ENCODE measurements at places on chromosomes 2 and 18. TPM values are rescaled to one million over a fixed set of nuclear protein-coding genes. Genes with fewer than 3 reads are reported as not detected.
A peak's percentile ranks its signal among the peaks of the same experiment; 100 is the strongest.

DNA sequence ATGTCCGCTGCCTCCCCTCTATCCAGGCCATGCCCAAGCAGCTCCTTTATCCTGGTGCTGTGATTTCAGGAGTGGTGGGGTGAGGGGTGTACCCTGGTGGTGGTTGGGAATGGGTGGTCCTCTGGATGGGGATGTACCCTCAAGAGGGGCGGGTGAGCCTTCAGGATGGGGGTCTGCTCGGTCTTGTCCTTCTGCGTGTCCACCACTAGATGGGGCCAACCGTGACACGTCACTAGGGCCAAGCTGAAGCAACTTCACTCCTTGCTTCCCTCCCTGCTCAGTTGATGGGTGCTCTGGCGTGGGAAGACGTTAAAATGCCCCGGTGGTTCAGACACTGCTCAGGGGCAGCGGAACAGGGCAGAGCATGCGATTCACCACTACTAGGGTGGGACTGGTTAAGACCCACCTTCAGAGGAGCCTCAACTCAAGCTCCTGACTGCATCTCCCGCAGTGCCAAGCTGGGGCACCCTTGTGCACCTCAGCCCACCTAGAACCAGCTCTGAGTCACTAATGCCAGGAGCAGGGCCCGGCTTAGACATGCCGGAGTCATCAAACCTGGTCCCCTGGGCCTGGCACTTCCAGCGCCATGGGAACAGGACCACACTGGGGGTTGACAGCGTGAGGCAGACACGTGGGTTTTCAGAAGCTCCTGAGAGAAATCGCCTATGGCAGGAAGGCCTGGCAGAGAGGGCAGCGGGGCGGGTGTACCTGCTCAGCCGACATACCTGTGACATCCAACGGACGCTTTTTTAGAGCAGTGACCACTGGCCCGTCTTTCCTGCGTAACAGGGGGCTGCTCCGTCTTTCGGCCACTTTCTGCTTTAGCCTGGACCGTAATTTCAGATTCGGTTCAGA lies 256.7 kb downstream of the HDAC4 start:
- H3K4me1 ChIP-seq = no peaks in the 10 kb centered on the region
- DNase-seq = peak; percentile 15
- H3K36me3 ChIP-seq = peaks cover 85% of the 10 kb centered on the region

- H3K36me3 ChIP-seq = no peaks in the 10 kb centered on the region
- DNase-seq = no peak
- no peak overlapping the region for H3K4me3 ChIP-seq
- H3K4me1 ChIP-seq = no peaks in the 10 kb centered on the region
These were observed 401.5 kb downstream of the CNTNAP5 start for GRCh38 chr2:124426625-124427024.

GRCh38 chr2:65025453-65026123 lies 30.6 kb upstream of the CEP68 start:
- peaks cover 3% of the 10 kb centered on the region for H3K4me1 ChIP-seq
- no peak overlapping the region for H3K4me3 ChIP-seq

GRCh38 chr2:230657906-230658305 lies 54.7 kb upstream of the CAB39 start:
- peaks cover 83% of the 10 kb centered on the region for H3K4me1 ChIP-seq
- no peaks in the 10 kb centered on the region for H3K27me3 ChIP-seq
- DNase-seq = no peak
- H3K4me3 ChIP-seq = no peak overlapping the region
- H3K36me3 ChIP-seq = no peaks in the 10 kb centered on the region

GRCh38 chr2:209501579-209501978 lies 77.7 kb downstream of the MAP2 start:
- H3K4me1 ChIP-seq = no peaks in the 10 kb centered on the region
- no peak overlapping the region for H3K4me3 ChIP-seq
- H3K36me3 ChIP-seq = no peaks in the 10 kb centered on the region
- no peak for DNase-seq
- no peak overlapping the region for H3K27ac ChIP-seq

GRCh38 chr2:27703638-27704341 lies 40.1 kb downstream of the SLC4A1AP start:
- peaks cover 5% of the 10 kb centered on the region for H3K4me1 ChIP-seq
- peak; percentile 83 for DNase-seq
- H3K27ac ChIP-seq = no peak overlapping the region

GRCh38 chr2:148720501-148721001 lies 76.0 kb downstream of the EPC2 start:
- peaks cover 18% of the 10 kb centered on the region for H3K4me1 ChIP-seq
- H3K4me3 ChIP-seq = no peak overlapping the region
- no peak for DNase-seq
- no peaks in the 10 kb centered on the region for H3K36me3 ChIP-seq
- H3K27ac ChIP-seq = no peak overlapping the region
- H3K27me3 ChIP-seq = no peaks in the 10 kb centered on the region

DNA sequence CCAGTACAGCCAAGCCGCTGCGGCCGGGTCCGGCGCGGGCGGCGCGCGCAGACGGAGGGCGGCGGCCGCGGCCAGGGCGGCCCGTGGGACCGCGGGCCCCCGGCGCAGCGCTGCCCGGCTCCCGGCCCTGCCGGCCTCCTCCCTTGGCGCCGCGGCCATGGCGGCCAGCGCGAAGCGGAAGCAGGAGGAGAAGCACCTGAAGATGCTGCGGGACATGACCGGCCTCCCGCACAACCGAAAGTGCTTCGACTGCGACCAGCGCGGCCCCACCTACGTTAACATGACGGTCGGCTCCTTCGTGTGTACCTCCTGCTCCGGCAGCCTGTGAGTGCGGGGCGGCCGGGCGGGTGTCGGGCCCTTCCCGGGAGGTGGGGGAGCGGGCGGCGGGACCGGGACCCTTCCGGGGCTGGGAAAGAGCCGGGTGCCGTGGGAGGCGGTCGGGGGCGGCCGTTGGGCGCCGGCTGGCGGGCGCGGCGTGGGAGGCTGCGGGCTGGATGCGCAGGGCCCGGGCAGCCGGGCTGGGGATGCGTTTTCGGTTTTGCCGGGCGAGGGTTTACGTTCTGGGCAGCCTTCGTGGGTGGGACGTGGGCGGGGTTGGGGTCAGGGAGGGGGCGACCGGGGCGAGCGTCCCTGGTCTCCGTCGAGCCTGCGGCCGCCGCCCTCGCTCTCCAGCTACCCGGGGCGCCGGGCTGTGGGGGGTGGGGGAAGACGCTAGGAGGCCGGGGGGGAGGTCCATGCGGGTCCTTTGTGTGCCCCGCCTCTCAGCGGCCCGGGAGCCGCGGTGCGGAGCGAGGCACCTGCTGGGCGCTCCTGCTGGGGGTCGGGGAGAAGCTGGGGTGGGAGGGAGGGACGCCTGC lies 537 bp downstream of the AGFG1 start:
- H3K27ac ChIP-seq = peak overlapping the region; percentile 43
- H3K4me1 ChIP-seq = peaks cover 12% of the 10 kb centered on the region
- DNase-seq = peak; percentile 37
- peak overlapping the region; percentile 64 for H3K4me3 ChIP-seq
- H3K27me3 ChIP-seq = no peaks in the 10 kb centered on the region

DNA sequence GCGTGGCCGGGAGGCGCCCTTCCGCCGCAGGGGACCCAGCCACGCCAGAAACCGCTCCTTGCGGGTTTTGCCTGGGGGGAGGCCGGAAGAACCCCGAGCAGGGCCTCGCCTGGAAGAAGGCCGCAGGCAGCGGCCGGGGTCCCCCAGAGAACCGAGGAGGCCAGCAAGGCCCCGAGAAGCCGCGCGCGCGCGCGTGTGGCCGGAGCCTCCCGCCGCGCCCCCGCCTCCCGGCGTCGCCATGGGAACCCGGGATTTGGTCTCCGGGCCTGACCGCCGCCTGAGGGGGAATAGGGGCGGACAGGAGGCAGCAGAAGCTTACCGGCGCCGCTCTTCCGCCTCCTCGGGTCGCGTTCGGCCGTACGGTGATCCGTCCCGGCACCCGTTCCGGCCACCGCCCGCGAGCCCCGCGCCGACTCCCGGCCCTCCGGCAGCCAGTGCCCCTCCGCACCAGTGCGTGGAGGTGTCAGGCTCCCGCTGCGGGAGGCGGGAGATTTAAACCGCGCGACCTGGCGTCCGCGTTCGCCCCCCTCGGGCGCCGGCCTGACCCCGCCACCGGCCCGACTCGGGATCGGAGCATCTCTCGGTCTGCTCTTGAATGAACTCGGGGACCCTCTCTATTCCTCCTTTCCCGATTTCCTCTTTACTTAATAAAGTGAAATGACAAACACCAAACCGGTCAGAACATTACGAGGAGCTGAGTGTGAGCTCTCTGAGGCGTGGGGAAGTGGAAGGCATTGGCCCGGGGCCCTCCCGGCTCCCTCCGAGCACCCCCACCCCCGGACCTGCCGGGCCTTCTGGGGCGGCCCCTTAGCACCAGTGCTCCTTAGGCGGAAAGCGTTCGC lies at the start of gene ICA1L:
TSS of gene ICA1L (minus strand) at position 467 of the 842 bp plus-strand sequence. CDS start 42,757 bp downstream, outside the sequence.
- H3K36me3 ChIP-seq = no peaks in the 10 kb centered on the region
- peaks cover 3% of the 10 kb centered on the region for H3K4me1 ChIP-seq
- DNase-seq = peak; percentile 21
- H3K4me3 ChIP-seq = peak within 1 kb of the TSS; percentile 89

GRCh38 chr2:178449700-178450523 lies 1.1 kb downstream of the PRKRA start:
- H3K27me3 ChIP-seq = no peaks in the 10 kb centered on the region
- peak overlapping the region; percentile 91 for H3K27ac ChIP-seq
- H3K4me1 ChIP-seq = peaks cover 27% of the 10 kb centered on the region
- H3K4me3 ChIP-seq = peak overlapping the region; percentile 80

- no peak overlapping the region for H3K4me3 ChIP-seq
- H3K27me3 ChIP-seq = peaks cover 2% of the 10 kb centered on the region
- no peaks in the 10 kb centered on the region for H3K4me1 ChIP-seq
- DNase-seq = no peak
- H3K27ac ChIP-seq = no peak overlapping the region
These were observed 18.6 kb upstream of the SKA1 start for GRCh38 chr18:50356036-50356945.

GRCh38 chr2:233351423-233351822 lies 2.9 kb upstream of the DGKD start:
- H3K27me3 ChIP-seq = no peaks in the 10 kb centered on the region
- H3K4me1 ChIP-seq = peaks cover 37% of the 10 kb centered on the region
- no peak for DNase-seq
- H3K4me3 ChIP-seq = no peak overlapping the region
- H3K27ac ChIP-seq = no peak overlapping the region

GRCh38 chr2:102662833-102663232 lies 43.5 kb downstream of the SLC9A2 start:
- peaks cover 3% of the 10 kb centered on the region for H3K4me1 ChIP-seq
- H3K36me3 ChIP-seq = no peaks in the 10 kb centered on the region
- H3K27ac ChIP-seq = no peak overlapping the region
- peaks cover 4% of the 10 kb centered on the region for H3K27me3 ChIP-seq

DNA sequence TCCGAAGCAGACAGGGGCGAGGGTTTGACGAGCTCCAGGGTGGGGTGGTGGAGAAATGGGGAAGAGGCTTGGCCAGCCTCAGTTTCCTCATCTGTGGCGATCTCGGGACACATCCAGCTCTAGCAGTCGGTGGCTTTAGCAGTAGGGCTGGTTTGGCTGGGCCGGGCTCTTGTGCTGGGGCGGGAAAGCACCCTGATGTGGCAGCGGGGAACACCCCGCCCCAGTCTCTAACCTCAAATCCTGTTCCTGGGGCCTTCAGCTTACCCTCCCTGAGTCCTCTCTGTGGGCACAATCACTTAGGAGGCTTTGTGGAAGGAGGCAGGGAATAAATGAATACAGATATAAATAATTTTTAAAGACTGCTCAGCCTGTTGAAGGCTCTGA lies 26.5 kb upstream of the MCFD2 start:
- peaks cover 63% of the 10 kb centered on the region for H3K4me1 ChIP-seq
- H3K27me3 ChIP-seq = no peaks in the 10 kb centered on the region
- peak; percentile 61 for DNase-seq
- peak overlapping the region; percentile 69 for H3K4me3 ChIP-seq
- peaks cover 8% of the 10 kb centered on the region for H3K36me3 ChIP-seq
- peak overlapping the region; percentile 99 for H3K27ac ChIP-seq

GRCh38 chr2:29108225-29108624 lies 7.0 kb upstream of the CLIP4 start:
- H3K4me1 ChIP-seq = no peaks in the 10 kb centered on the region
- H3K27ac ChIP-seq = no peak overlapping the region
- H3K36me3 ChIP-seq = no peaks in the 10 kb centered on the region
- no peak for DNase-seq
- H3K4me3 ChIP-seq = no peak overlapping the region

DNA sequence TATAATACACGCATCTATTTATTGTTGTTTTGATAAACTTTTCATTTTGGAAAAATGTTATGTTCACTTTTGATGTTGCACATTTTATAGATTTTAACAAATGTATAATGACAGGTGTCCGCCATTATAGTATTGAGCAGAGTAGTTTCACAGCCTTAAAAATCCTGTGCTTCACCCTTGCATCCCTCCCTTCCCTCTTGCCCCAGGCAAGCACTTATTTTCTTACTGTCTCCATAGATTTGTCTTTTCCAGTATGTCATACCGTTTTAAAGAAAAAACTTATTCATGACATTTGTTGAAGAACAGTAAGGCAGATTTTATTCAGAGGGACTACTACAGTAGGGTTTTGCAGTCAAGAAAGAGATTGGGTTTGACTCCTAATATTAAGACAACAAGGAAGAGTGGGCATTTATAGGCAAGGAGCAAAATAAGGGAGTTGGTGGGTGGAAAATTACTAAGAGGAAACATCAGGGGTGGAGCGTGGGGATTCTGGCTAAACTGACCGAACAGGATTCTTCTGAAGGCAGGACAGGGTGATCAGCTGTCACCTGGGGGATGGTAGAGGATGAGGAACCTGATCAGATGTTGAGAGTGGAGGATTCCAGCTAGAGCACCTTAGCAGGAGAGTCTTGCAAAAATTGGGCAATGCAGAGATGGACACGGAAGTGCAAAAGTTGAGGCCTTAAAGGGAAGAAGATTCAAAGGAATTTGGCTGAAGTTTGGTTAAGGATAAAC lies 108.8 kb downstream of the NCK2 start:
- peaks cover 8% of the 10 kb centered on the region for H3K36me3 ChIP-seq
- H3K4me1 ChIP-seq = peaks cover 31% of the 10 kb centered on the region
- DNase-seq = no peak
- no peaks in the 10 kb centered on the region for H3K27me3 ChIP-seq
- no peak overlapping the region for H3K4me3 ChIP-seq

Gene ANKRD29
- total RNA-seq = not detected

Gene ZAP70
- total RNA-seq = 474 TPM

Data from T-cell (primary cell).